ENCODE measurements at places on chromosomes 11 and 22.

DNA sequence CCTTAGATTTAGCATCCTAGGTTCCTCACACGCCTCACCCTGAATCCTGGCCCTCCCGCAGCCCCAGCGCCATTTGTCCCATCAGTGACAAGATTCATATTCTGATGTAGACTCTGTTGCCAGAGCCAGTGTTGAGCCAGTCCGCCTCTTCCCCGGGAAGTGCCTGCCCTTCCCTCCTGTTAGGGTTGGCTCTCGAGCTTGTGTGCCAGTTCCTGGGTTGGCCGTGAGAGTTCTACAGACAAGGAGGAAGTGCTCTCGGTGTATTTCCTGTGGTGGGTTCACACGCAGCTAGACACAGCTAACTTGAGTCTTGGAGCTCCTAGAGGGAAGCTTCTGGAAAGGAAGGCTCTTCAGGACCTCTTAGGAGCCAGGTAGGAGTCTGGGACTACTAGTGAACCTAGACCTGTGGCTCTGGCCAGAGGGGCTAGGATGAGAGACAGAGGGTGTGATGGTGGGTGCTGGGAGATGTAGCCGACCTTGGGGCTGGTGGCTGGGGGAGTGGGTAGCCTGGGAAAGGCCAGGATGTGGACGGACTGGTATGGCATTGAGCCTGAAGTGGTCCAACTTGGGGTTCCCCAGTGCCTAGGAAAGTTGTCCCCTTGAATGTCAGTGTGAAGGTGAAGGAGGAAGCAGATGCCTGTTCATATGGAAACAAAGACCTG is at the start of gene IL18BP:
IL18BP (plus strand) TSS at position 261 of the 662 bp plus-strand sequence. CDS start 1,076 bp downstream, outside the sequence.
- no peak for DNase-seq

- no peak for DNase-seq
Measured at GRCh38 chr11:102830001-102830727, 13.2 kb downstream of the MMP3 start.

GRCh38 chr11:79940165-79940564 is 499.3 kb upstream of the TENM4 start:
- no peak for DNase-seq

- DNase-seq = no peak
Measured at GRCh38 chr22:23127788-23128187, 14.0 kb downstream of the RSPH14 start.

DNA sequence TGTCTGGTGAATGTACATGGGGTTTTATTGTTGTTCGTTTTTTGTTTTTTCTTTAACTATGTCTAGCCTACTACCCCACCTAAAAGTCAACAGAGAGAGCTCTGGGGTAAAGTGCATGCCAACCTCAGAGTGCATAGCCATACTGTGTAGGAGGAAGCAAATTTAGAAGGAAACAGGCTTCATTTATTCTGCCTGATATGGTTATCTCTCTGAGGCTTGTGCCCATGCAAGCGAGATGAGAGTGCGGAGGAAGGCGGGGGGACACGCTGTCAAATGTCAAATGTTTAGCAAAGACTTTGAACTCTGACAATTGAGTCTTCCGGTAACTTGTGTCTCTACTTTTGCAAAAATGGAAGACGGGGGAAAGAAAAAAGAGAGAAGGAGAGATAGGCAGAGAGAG is 295.5 kb downstream of the ETS1 start:
- DNase-seq = peak; percentile 47

DNA sequence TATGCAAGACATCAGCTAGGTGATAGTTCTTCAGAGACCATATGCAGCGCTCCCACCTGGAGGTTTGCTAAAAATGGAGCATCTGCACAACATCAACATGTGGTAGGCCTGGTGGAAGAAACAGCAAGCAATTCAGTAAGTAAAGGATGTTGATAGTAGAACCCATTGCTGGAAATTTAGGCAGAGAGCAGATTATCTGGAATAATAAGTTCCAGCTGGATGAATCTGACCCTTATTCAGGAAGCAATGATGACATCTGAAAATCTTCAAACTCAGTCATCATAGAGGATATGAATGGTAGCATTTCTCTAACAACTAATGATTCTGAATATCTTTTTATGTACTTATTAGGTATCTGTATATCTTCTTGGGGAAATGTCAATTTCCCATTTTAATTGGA is 225.2 kb upstream of the ANO3 start:
- DNase-seq = no peak

DNA sequence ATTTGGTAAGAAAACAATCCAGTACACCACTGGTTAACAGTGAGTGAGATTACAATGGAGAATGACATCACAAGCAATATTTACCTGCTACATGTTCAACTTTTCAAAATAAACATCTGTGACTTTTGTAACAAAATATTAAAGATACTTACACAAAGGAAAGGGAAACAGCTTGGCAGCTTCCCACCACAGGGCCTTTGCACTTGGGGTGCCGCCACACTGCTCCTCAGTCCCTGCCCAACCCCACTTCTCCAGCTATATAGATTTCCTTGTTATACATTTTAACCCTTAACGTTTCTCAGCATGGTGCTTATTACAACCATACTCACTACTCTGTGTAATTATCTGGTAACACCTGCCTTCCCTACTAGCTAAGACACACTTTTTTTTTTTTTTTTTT is 10.9 kb downstream of the KMT5B start:
- DNase-seq = no peak

- no peak for DNase-seq
Measured at GRCh38 chr11:80587906-80588305, 1147.1 kb upstream of the TENM4 start.

DNA sequence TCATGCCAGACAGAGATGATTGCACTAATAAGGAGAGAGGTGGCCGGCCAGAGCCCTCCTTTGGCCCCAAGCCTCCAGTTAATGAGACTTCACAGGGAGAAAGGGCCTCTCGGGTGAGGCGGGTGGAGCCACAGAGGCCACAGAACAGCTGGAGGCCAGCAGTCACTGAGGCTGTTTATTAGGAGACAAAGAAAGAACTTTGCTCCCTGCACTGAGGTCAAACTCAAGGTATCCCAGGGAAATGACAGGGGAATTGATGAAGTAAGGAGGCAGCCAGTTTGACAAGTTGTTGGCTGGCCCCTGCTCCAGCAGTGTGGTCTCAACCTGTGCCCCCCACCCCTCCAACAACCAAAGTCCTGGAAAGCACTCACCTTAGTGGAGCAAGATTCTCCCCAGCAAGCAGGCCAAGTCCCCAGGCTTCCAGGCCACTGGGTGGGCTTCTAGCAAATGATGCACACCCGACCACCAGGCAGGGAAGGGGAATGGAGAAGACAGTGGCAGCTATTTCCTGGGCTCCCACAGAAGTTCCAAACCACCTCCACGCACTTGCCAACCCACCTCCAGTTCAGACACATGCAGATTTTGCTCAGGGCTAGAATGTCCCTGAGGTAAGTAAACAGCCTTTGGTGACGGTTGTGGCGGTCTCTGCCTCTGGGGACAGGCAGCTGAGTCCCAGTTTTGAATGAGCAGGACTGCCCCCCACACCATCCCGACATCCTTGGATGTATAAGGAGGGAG is 53.2 kb downstream of the RPUSD4 start:
- DNase-seq = no peak

DNA sequence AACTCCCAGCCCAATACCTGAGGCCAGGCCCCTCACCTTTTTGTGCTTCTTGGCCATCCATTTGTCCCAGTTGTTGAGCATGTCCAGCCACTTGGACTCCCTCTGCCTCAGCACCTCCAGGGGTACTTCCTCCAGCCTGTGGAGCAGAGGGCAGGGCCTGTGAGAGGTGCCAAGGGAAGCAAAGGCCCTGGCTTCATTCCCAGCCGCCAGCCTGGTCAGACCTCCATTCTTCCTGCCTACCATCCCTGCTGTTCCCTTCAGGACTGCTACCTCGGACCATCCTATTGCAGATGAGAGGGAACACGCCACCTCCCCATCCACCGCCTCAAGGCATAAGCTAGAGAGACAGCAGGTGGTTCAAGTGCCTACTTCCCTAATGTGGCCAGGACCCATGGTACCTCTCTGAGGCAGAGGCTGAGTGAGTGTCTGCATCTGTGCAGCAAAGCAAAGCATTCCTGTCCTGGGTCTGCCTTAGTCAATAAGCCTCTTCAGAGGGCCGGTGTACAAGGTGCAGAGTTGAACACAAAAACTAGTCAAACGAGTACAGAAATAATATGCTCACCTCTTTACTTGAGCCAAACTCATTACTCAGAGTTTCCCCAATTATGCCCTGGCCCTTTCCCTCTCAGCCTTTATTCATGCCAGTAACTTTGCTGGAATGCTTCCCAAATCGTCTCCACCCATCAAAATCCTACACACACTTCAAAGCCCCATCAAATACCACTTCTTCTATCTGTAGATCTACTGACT is 15.4 kb upstream of the CASTOR1 start:
- no peak for DNase-seq

- DNase-seq = no peak
Measured at GRCh38 chr11:59710136-59710847, 3.4 kb downstream of the OR10V1 start.

DNA sequence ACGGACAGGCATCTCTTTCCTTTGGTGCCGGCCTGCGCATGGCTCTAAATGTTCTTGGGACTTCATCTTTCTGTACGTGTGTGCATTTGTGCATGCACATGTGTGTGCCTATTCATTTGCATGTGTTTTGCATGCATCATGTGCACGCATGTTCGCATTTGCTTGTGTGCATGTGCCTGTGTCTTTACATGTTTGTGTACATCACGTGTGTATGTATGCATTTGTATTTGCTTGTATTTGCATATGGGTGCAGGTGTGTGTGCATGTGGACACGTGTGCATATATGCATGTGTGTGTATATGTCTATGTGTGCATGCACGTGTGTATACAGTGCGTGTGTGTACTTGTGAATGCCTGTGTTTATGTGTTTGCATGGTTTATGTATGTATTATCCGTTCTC is 13.5 kb upstream of the FADD start:
- DNase-seq = no peak

DNA sequence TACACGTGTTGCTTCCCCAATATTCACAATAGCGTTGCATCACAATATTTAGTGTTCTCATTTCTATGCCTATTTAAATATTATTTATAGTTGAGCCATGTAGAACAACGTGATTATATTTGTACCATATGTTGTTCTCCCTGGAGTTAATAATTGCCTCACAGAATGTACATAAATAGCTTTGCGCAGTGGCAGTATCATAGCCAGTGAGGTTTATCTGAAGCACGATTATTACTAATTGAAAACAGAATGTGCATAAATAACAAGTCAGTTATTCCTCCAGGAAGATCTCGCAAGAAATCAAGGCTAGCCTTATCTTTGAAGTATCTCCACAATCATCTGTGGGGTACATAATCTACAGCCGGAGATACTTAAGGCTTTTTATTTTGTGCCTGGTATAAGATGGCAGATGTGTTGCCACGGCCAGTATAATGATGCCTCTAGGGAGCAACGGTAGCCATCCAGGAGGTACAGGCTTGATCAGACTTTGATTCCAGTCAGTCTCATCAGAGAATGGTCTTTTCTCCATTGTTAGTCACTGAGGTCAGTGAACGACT is 197.5 kb downstream of the MSANTD4 start:
- DNase-seq = no peak

GRCh38 chr11:36450110-36450572 is 59.9 kb downstream of the TRAF6 start:
- DNase-seq = no peak

GRCh38 chr11:1254086-1254648 is 31.3 kb downstream of the MUC5B start:
- DNase-seq = no peak

DNA sequence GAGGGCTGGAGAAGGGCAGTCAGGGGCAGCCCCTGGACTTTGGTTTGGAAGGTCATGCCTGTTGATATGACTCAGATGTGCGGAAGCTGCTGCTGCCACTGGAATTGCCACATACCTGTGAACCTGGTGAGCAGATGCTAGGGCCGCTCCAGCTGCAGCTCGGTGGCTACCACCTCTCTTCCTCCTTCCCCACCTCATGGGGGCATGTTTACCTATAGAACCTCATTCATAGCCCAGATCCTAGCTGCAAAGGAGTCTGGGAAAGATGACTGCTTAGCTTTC is 17.5 kb upstream of the TSPAN18 start:
- DNase-seq = no peak

GRCh38 chr22:49810363-49811019 is 17.2 kb downstream of the BRD1 start:
- DNase-seq = no peak

DNA sequence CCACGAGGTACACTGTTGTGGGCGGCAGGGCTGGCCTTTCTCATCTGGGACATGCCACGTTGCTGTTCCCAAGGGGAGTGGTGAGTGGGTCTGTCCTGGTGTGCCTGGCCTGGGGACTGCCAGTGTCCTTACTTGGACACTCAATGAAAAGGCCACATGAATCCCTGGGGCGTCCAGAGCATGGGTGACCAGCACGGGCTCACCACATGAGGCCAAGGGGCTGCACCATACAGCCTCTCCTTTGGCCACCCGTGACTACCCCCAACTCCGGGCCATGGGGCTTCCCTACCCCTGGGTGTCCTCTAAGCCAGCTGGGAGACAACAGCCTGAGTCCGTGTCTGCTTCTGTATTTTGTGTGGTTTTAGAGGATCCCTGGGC is 20.2 kb upstream of the TXNRD2 start:
- no peak for DNase-seq

GRCh38 chr11:78094250-78094649 is 14.6 kb upstream of the NDUFC2 start:
- DNase-seq = no peak

GRCh38 chr11:11379661-11380060 is 26.6 kb upstream of the CSNK2A3 start:
- DNase-seq = no peak

DNA sequence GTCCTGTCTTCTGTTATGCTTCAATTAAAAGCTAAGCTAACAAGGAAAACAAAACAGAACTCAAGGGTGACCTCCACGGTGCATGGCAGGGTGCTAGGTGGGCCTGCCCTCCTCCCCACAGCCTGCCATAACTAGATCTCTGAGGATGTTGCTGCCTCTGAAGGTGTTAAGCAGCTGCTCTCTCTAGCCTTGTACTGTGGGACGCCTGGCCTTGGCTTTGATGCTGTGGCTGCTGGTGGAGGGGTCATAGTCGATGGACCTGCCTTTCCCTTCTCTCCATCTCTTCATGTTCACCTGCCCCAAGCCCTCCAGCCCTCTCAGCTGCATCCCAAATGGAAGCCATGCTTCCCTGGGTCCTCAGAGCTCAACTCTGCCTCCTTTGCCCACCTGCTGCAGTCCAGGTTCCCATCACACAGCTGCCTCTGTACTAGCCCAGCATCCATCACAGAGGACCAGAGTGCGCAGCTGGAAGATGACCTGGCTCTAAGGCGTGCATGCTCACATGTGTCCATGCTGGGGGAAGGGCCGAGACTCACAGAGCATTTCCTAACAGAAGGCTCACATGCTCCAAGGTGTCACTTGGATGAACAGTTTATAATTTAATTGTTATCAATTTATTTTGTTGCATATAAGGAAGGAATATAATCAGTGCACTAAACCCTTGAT is 180.3 kb upstream of the E2F8 start:
- DNase-seq = no peak
